ENCODE measurements at places on chromosomes 11 and 22.
A peak's percentile ranks its signal among the peaks of the same experiment; 100 is the strongest.

DNA sequence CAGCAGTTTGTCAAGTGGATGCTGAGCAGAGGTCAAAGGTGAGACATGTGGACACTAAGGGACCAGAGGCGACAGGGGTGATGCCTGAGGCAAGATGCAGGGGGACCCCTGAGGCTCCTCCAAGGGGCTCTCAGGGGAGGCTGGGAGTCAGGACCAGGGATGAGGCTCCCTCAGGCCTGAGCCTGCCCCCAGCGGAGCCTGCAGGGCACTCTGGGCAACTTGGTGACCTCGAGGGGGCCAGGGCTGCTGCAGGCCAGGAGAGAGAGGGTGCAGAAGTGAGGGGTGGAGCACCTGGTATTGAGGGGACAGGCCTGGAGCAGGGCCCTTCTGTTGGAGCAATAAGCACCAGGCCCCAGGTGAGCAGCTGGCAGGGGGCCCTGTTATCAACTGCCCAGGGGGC, 6.1 kb downstream of the EHBP1L1 start:
- no peak for DNase-seq

- no peak for DNase-seq
These were observed 10.6 kb upstream of the DGKZ start for GRCh38 chr11:46336563-46337180.

- no peak for DNase-seq
These were observed 804 bp downstream of the CCDC134 start for GRCh38 chr22:41801147-41801819.

- no peak for DNase-seq
These were observed 1.4 kb downstream of the SCO2 start for GRCh38 chr22:50523806-50524675.

- no peak for DNase-seq
These were observed 78.4 kb downstream of the CDKN1C start for GRCh38 chr11:2807025-2807681.

DNA sequence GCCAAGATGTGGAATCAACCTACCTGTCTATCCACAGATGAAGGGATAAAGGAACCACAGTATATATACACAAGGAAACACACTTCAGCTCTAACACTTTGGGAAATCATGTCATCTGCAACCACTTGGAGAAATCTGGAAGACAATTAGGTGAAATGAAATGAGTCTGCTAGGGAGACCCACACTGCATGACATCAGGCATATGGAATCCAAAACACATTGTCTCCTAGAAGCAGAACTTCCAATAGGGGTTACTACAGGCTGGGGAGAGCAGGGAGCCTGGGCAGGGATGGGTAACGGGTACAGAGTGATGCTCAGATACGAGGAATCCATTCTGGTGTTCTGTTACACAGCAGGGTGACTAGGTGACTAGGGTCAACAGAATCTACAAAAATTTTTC, 18.3 kb downstream of the RGL4 start:
- DNase-seq: no peak

- DNase-seq: no peak
These were observed 19.5 kb upstream of the TPH1 start for GRCh38 chr11:18065572-18065971.

DNA sequence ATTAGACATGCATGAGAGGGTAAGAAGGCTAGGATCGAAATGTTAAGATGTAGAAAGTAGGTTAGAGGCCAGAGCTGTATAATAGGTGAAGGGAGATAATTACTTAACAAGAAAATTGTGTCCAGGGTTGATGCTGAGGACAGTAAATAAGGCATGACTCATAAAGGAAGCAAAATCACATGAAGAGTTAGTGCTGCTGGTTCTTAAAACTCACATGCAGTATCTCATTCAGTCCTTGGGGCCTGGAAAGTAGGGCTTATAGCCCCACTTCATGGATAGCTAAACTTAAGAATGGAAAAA, 130.2 kb downstream of the NCAM1 start:
- DNase-seq: no peak

DNA sequence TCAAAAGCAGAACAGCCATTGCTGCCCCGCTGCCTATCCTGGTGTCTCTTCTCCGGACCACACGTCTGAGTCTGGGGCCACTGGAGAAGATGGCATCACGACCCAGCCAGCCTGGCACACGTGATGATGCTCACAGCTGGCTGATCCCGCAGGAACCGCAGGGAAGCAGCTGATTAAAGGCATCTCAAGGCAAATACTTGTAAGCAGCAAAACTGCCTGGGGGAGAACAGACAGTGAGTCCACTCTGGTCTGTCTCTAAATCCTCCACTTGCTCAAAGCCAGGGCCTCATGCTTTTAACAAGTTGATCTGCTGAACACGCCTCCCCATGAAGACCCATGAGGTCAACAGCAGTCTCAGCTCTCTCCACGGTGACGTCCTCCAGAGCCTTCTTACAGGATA, 108.6 kb downstream of the BRD1 start:
- DNase-seq: no peak

DNA sequence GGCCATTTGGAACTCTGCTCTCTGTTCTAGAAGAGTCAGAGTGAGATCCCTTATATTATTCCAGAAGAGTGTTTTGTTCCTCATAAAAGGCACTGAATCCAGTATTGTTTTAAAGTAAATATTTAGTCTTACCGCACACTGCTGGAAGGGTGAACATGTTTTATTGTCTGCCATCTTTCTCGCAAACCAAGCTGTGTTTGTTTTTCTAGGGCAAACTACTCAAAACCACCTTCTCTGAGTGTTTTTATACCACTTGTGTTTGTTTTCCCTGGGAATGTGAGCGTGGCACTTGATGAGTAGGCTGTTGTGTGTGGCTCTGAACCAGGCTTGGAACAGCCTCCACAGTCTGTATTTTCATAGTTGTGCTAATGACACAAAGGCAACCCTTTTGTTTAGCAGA, 89.8 kb downstream of the DBX1 start:
- DNase-seq: no peak

GRCh38 chr11:15770798-15771414, 585.4 kb downstream of the SOX6 start:
- DNase-seq: no peak

DNA sequence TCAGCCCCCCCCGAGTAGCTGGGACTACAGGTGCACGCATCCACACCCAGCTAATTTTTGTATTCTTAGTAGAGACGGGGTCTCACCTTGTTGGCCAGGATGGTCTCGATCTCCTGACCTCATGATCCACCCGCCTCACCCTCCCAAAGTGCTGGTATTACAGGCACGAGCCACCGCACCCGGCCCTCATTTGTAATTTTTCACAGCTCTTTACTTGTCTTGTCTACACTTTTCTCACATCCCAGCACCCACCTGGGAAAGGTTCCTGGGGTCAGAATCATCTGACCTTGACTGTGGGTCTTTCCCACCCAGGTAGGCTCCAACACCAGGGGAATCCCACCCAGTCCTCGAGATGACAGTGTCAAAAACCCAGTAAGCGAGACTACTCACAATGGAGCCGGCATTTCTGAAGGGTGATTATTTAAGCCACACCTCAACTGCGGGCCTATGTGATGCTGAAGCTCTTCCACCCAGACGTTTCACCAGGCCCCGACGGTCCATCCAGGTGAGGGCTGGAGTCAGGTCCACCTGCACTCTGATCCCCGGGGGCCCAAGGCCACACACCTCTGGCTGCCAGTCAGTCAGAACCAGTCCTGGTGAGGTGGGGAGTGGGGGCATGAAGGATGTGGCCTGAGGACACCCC, 23.4 kb downstream of the CELSR1 start:
- no peak for DNase-seq

GRCh38 chr22:48416396-48417224, 1411.1 kb downstream of the BRD1 start:
- no peak for DNase-seq

- no peak for DNase-seq
These were observed 24.3 kb downstream of the ATG13 start for GRCh38 chr11:46641639-46642038.

- DNase-seq: no peak
These were observed 74.9 kb downstream of the CECR2 start for GRCh38 chr22:17444204-17444504.

GRCh38 chr11:46055371-46055770, 65.9 kb downstream of the PHF21A start:
- no peak for DNase-seq

DNA sequence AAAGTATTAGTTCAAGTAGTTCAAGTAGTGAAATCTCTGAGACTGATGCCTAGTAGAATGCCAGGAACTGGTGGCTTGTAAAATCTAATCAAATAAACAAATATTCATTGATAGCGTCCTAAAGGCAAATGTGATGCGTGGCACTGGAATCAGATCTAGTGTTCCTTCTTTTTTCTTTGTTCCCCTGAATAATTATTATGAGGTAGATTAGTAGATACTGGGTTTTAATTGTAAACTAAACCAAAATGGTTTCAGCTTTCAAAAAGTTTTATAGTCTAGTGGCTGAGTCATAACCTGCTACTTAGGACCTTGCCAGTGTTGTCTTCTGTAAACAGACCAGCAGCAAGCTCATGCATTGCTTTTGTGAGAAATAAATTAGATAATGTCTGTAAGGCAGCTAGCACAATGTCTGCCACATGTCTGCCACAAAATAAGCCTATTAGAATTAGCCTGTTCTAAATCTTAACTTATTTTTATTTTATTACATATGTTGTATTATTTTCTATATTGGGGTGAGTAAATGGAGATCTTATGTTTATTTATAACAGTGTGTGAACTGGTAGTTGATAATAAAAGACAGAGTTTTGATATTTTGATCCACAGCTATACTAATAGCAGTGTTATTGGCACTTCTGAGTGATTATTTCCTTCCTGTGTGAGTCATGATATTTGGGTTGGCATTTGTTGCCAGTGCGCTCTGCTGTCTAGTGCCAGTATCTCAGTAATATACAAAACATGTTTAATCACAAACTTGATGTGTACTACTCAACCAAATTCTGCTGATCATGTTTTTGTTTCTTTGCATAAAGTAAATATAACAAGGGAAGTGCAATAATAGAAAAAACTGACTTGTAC, 135.7 kb downstream of the TMEM135 start:
- peak; percentile 51 for DNase-seq

GRCh38 chr11:205221-206001, 1.8 kb downstream of the BET1L start:
- no peak for DNase-seq

DNA sequence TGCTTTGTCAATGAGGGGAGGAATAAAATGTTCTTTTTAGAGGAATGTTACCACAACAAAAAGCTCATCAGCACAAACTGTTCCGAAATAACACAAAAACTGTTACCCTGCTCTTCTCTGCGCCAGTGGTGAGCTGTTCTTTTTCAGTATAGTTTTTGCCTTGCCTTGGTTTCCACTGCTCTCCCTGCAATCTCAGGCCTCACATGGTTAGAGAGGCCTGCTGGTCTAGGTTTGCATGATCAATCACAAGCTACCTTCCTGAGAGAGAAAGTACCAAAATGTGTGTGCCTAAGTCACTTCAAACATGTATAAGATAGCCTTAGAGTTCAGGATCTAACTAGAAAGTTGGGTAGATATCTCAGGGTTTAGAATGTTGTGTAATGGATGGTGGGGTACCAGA, 114.6 kb downstream of the STIM1 start:
- no peak for DNase-seq

DNA sequence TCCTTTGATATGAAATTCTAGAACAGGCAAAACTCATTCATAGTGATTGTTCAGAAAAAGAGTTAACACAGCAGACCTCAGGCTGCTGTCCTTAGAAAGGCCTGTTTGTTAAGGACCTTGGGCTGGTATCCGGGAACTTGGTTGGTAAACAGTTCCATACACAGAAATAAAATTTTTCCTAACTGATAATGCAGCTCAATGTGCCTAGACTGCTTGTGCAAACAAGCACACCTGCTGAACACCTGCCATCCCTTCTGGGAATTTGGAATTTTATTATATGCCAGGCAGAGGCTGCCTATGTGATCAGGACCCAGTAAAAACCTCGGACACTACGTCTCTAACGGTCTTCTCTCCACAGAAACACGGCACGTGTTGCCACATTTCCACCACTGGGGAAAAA, 11.5 kb downstream of the THAP12 start:
- no peak for DNase-seq

DNA sequence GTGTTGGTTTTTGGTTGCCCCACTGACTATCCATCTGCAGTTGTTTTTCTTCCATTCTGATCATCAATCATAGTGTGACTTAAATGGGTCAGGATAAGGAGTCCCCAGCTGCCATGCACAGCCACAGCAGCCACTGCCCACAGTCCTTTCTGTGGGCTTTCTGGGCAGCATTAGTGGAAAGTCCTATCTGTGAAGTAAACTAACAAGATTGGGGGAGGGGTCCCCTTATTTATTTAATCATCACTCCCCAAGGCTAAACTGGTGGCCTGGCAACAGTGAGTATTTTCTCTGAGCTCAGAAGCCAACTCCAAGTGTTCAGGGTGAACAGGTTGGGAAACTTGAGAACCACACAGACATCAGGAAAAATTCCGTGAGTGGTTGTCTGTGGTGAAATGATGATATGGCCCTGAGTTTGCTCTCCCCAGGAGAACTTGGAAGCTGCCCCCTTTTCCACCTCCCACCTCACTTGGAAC, 145.0 kb downstream of the CCDC34 start:
- no peak for DNase-seq

- DNase-seq: no peak
These were observed 33.6 kb upstream of the GNB1L start for GRCh38 chr22:19888131-19888746.

DNA sequence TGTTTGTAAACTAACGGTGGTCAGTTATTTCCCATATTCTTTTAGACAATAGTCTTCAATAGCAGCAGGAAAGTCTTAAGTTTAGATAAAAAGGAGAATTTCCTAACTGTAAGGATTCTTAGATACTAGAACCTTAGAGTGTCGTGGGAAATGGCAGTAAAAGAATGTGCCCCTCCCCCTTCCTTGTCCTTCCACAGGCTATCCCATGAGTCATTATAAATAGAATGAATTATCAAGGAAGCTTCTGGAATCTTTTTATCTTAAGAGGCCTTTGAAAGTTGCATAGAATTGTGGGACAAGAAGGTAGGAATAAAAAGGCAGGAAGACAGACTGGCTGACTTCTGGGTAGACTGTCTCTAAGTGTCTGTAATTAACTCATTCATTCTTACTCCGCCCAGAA, 165.2 kb upstream of the TBCEL start:
- DNase-seq: no peak

GRCh38 chr22:49466878-49467595, 360.6 kb downstream of the BRD1 start:
- DNase-seq: no peak

GRCh38 chr11:27456140-27456794, 16.3 kb downstream of the LGR4 start:
- no peak for DNase-seq

DNA sequence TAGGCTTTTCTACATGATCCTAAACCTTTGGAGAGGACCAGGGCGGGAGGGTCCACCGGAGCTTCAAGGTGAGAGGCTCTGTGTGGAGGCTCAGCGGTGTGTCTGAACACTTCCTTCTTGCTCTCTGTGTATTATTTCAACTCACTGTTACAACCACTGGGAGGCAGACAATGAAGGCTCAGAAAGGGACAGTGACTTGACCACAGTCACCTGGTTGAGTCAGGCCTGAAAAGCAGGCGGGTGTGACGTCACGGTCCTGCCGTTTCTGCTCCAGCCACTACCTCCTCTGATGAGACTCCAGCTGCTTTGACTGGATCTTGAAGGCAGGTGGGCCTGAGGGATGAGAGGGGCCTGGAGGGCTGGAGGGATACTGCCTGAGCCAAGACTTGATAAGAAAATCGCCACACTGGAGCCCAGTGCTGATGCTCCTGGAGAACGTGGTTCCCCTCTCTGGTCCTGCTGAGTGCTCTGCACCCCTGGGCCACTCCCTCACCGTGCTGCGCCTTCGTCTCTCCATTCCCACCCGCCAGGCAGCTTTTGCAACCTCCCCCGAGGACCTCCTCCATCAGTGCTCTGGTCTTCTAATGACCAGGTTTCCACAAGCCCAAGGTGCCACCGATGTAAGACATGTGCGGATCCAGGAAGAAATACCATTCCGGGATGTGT, 27.9 kb downstream of the KCNC1 start:
- no peak for DNase-seq

Data from glomerular endothelial cell (primary cell).